ENCODE measurements at places on chromosomes 7 and 10. TPM values are rescaled to one million over a fixed set of nuclear protein-coding genes. Genes with fewer than 3 reads are reported as not detected.

The TWIST1 gene
- polyA plus RNA-seq: 5.2 TPM

The PSD gene
- 11.0 TPM for polyA plus RNA-seq

The TAS2R5 gene
- polyA plus RNA-seq: 2.1 TPM

The CALML3 gene
- polyA plus RNA-seq: 0.33 TPM

The LIPF gene
- not detected for polyA plus RNA-seq

The SPDYE5 gene
- 2.7 TPM for polyA plus RNA-seq

The CALCR gene
- polyA plus RNA-seq: 11.0 TPM

The NRAP gene
- 2.6 TPM for polyA plus RNA-seq

The CACNB2 gene
- 1.3 TPM for polyA plus RNA-seq

The FOXI2 gene
- polyA plus RNA-seq: 0.40 TPM

The TAS2R40 gene
- not detected for polyA plus RNA-seq

The MTG1 gene
- polyA plus RNA-seq: 36.7 TPM

GRCh38 chr10:71025535-71025934 is 137.2 kb upstream of the PCBD1 start:
- no peak overlapping the region for H3K27ac ChIP-seq
- no peaks in the 10 kb centered on the region for H3K36me3 ChIP-seq
- no peak for DNase-seq

GRCh38 chr10:121436630-121437341 is 161.5 kb downstream of the FGFR2 start:
- H3K27me3 ChIP-seq: no peaks in the 10 kb centered on the region
- no peak overlapping the region for H3K27ac ChIP-seq
- peak; percentile 45 for DNase-seq
- H3K4me3 ChIP-seq: no peak overlapping the region
- H3K36me3 ChIP-seq: no peaks in the 10 kb centered on the region

DNA sequence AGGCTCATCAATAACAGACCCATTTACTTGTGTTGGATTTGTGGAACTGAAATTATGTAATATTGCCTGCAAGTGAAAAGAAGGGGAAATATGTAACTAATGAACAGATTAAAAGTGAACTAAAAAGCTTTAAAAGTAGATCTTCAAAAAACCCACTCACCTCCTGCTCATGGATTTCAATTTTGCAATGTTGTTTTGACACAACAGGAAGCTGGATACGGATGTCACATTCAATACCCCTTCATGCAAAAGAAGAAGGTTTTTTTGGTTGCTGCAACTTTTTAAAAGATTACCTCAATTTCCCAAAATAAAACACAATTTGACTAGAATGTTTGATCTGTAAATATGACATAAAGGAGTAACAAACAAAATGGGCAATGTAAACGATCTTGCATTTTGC is 3.3 kb downstream of the MKI67 start:
- H3K4me1 ChIP-seq: peaks cover 22% of the 10 kb centered on the region
- DNase-seq: no peak
- peaks cover 11% of the 10 kb centered on the region for H3K27me3 ChIP-seq
- H3K4me3 ChIP-seq: no peak overlapping the region

- H3K36me3 ChIP-seq: no peaks in the 10 kb centered on the region
- peak; percentile 25 for DNase-seq
- no peaks in the 10 kb centered on the region for H3K27me3 ChIP-seq
- no peak overlapping the region for H3K27ac ChIP-seq
- H3K4me1 ChIP-seq: no peaks in the 10 kb centered on the region
Measured at GRCh38 chr7:17405786-17406185, 107.3 kb downstream of the AHR start.

GRCh38 chr7:135160098-135160857 is 10.2 kb downstream of the CYREN start:
- peak overlapping the region; percentile 76 for H3K27ac ChIP-seq
- peak; percentile 48 for DNase-seq
- no peak overlapping the region for H3K4me3 ChIP-seq
- peaks cover 42% of the 10 kb centered on the region for H3K4me1 ChIP-seq
- H3K36me3 ChIP-seq: peaks cover 22% of the 10 kb centered on the region

- H3K4me1 ChIP-seq: no peaks in the 10 kb centered on the region
- H3K27me3 ChIP-seq: no peaks in the 10 kb centered on the region
- H3K27ac ChIP-seq: no peak overlapping the region
- no peaks in the 10 kb centered on the region for H3K36me3 ChIP-seq
Measured at GRCh38 chr7:80053124-80053523, 81.5 kb upstream of the GNAI1 start.

DNA sequence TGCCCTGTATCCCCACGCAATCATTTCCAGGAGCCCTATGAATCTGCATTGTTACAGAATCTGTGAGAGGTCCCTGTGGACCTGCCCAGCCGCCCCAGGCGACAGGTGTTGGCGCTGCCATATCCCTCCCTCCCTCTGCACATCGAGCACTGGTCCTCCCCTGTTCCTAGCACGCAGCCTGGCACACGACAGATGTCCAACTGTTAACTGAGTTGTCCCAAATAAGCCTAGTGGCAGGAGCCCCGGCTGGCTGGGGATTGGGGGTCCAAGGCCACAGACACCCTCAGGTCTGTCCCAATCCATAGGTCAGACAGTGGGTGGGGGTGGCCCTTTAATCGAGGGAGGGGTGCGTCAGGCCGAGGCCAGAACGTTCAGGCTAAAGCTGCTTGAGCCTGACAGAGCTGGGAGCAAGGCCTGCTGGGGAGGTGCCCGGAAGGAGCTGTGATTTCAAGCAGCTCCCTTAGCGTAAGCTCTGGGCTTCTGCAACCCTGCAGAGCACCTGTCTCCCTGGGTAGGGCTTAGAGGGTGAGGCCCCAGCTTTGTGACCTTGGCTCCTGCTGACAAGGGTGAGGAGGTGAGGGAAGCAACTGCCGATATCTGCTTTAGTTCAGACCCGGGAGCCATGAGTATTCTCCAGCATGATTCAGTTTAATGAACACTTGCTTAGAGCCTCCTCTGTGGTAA is 40.1 kb downstream of the ADRA2A start:
- peaks cover 2% of the 10 kb centered on the region for H3K4me1 ChIP-seq
- no peak overlapping the region for H3K27ac ChIP-seq
- no peak overlapping the region for H3K4me3 ChIP-seq
- no peaks in the 10 kb centered on the region for H3K36me3 ChIP-seq

DNA sequence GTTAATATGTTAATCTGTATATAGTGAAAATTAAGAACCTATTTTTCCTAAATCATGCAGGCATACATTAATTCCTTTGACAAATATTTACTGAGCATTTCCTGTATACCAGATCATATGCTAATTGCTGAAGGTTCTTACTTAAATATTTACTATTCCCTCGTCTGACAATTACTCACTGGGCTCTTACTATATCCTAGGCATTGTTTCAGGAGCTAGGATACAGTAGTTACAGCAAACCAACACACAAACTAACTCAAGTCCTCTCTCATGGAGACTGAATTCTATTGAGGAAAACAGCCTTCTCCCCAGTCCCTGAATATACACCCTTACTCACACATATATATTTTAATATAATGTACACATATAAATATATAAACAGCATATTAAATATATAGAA is 786.0 kb downstream of the NRG3 start:
- H3K27me3 ChIP-seq: no peaks in the 10 kb centered on the region
- H3K4me3 ChIP-seq: no peak overlapping the region
- no peaks in the 10 kb centered on the region for H3K36me3 ChIP-seq
- H3K4me1 ChIP-seq: no peaks in the 10 kb centered on the region
- no peak overlapping the region for H3K27ac ChIP-seq

DNA sequence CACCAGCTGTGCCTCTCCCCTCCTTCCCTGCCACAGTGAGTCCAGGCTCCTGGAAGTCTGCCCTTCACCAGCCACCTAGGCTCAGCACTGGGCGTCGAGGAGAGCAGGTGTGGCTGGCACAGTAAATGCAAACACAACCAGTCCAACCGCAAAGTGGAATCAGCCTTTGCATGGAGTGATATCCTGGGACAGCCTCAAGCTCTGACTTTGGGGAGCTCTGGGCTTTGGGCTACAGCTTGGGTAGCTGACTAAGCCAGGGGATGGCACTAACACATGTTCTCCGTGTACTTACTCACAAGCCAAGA is 312.4 kb downstream of the KCNMA1 start:
- H3K27me3 ChIP-seq: no peaks in the 10 kb centered on the region
- no peak overlapping the region for H3K4me3 ChIP-seq
- H3K36me3 ChIP-seq: no peaks in the 10 kb centered on the region

- peaks cover 52% of the 10 kb centered on the region for H3K4me1 ChIP-seq
- peak overlapping the region; percentile 90 for H3K27ac ChIP-seq
- no peak overlapping the region for H3K4me3 ChIP-seq
- peaks cover 25% of the 10 kb centered on the region for H3K36me3 ChIP-seq
Measured at GRCh38 chr10:79274279-79275104, 72.8 kb upstream of the PPIF start.

GRCh38 chr7:72313906-72314305 is 98.2 kb downstream of the CALN1 start:
- no peaks in the 10 kb centered on the region for H3K27me3 ChIP-seq
- H3K36me3 ChIP-seq: no peaks in the 10 kb centered on the region
- no peaks in the 10 kb centered on the region for H3K4me1 ChIP-seq

DNA sequence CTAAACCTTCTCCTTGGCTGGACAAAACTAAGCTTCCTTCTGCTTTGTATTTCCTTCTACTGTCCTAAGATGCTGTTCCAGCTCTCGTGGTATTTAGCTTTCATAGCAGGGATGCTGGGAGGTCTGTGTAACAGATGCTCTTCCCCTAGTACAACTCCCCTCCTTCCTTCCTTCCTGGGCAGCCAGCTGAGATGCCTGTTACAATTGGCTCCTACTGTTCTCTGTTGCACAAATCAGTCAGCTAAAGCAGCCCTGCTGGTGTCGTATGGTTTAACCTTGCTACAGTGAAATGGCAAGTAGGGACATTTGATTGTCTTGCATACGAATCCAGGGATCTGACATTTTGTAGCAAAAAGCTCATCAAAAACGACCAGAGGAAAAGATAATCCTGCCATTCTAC is 143.8 kb downstream of the ARHGAP21 start:
- no peak overlapping the region for H3K27ac ChIP-seq
- no peaks in the 10 kb centered on the region for H3K27me3 ChIP-seq
- peaks cover 3% of the 10 kb centered on the region for H3K36me3 ChIP-seq
- no peaks in the 10 kb centered on the region for H3K4me1 ChIP-seq
- H3K4me3 ChIP-seq: no peak overlapping the region
- DNase-seq: peak; percentile 11

GRCh38 chr7:36568452-36568849 is 155.8 kb downstream of the AOAH start:
- no peak for DNase-seq
- H3K36me3 ChIP-seq: no peaks in the 10 kb centered on the region
- H3K4me3 ChIP-seq: no peak overlapping the region
- H3K4me1 ChIP-seq: no peaks in the 10 kb centered on the region

GRCh38 chr7:99558306-99559174 is at the start of gene ZNF655:
Gene ZNF655, plus strand, starts transcription at chr7:99558642. Its CDS starts 1,918 bp downstream, at chr7:99560560.
- peak within 1 kb of the TSS; percentile 74 for H3K4me3 ChIP-seq
- peak; percentile 97 for DNase-seq
- peak within 1 kb of the TSS; percentile 99 for H3K27ac ChIP-seq
- no peaks in the 10 kb centered on the region for H3K27me3 ChIP-seq

GRCh38 chr7:129829737-129830631 is 122.8 kb downstream of the UBE2H start:
- H3K4me1 ChIP-seq: peaks cover 37% of the 10 kb centered on the region
- H3K36me3 ChIP-seq: peaks cover 20% of the 10 kb centered on the region
- H3K27ac ChIP-seq: peak overlapping the region; percentile 70
- H3K4me3 ChIP-seq: peak overlapping the region; percentile 6
- DNase-seq: peak; percentile 90

- no peak overlapping the region for H3K27ac ChIP-seq
- H3K4me3 ChIP-seq: no peak overlapping the region
- no peaks in the 10 kb centered on the region for H3K27me3 ChIP-seq
- no peaks in the 10 kb centered on the region for H3K4me1 ChIP-seq
- no peaks in the 10 kb centered on the region for H3K36me3 ChIP-seq
- DNase-seq: no peak
Measured at GRCh38 chr10:75962395-75963061, 531.1 kb downstream of the LRMDA start.

GRCh38 chr10:3595736-3596135 is 189.3 kb downstream of the KLF6 start:
- peak; percentile 41 for DNase-seq
- H3K27ac ChIP-seq: no peak overlapping the region
- H3K4me3 ChIP-seq: no peak overlapping the region

DNA sequence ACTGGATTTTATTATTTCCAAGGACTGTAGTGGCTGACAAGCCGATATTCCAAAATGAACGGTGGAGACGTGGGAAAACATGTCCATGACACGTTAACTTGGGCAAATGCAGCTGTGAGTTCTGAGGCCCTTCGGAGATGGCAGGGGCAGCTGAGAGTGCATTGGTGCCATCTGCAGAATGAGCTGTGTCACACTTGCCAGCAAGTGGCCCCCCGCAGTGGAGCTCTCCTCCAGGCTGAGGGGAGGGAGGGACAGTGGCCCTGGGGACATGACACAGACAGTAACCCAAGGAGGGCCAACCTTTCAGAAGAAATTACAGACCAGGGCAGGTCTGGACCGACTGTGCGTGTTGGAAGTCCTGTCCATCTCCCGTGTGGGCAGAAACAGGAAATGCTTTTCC is 139.4 kb downstream of the SVIL start:
- H3K27me3 ChIP-seq: no peaks in the 10 kb centered on the region
- H3K4me1 ChIP-seq: no peaks in the 10 kb centered on the region
- H3K4me3 ChIP-seq: no peak overlapping the region
- no peak for DNase-seq
- H3K36me3 ChIP-seq: peaks cover 61% of the 10 kb centered on the region

Measured in muscle of leg (tissue), 16 donors.